Ascending aorta (tissue), 2 donors: ENCODE measurements at places on chromosomes 7 and 10.
A peak's percentile ranks its signal among the peaks of the same experiment; 100 is the strongest.

DNA sequence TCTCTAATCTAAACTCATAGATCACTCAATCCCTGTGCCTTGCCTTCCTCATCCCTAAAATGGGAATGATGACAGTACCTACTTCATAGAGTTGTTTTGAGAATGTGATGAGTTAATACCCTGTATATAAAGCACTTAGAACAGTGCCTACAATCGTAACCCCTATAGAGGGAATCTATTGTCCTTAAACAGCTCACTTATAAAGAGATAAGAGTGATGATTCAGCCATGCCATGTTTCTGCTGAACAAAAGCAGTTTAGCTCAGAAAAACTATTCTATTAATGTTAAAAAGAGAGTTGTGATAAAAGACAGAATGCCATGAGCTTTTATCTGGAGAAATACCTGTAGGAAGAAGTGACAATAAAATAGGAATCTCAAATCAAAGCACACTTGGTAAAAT lies 63.6 kb downstream of the CUBN start:
- H3K36me3 ChIP-seq, result no peaks in the 10 kb centered on the region
- no peaks in the 10 kb centered on the region for H3K27me3 ChIP-seq
- DNase-seq, result no peak
- peaks cover 6% of the 10 kb centered on the region for H3K4me1 ChIP-seq
- peak overlapping the region; percentile 0 for H3K4me3 ChIP-seq
- H3K27ac ChIP-seq, result no peak overlapping the region

- peaks cover 7% of the 10 kb centered on the region for H3K4me1 ChIP-seq
- no peaks in the 10 kb centered on the region for H3K27me3 ChIP-seq
- peak overlapping the region; percentile 78 for H3K4me3 ChIP-seq
- no peaks in the 10 kb centered on the region for H3K36me3 ChIP-seq
Observed at GRCh38 chr10:87503886-87504285, 807 bp upstream of the MINPP1 start.

DNA sequence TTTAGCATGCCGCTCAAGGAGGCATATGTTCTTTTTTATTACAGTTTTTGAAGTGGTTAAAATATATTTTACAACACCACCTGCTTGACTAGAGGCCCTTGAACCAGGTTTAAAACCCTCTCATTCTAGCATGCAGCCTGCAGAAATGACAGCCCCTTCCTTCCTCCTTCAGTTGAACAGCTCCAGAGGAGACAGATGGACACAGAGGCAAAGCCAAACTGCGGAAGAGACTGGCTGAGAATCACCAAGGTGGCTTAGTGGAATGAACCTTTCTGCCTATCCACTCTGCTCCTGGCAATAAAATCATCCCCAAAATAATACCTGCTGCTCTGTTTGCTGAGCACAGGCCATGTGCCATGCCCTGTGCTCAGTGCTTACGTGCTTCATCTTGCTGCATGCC lies 23.9 kb upstream of the PLPP4 start:
- DNase-seq, result no peak
- no peak overlapping the region for H3K27ac ChIP-seq
- no peaks in the 10 kb centered on the region for H3K27me3 ChIP-seq
- H3K4me1 ChIP-seq, result no peaks in the 10 kb centered on the region
- no peaks in the 10 kb centered on the region for H3K36me3 ChIP-seq

- no peak overlapping the region for H3K27ac ChIP-seq
- no peak for DNase-seq
- no peaks in the 10 kb centered on the region for H3K27me3 ChIP-seq
- no peaks in the 10 kb centered on the region for H3K36me3 ChIP-seq
Observed at GRCh38 chr7:36086571-36086970, 66.5 kb upstream of the EEPD1 start.

DNA sequence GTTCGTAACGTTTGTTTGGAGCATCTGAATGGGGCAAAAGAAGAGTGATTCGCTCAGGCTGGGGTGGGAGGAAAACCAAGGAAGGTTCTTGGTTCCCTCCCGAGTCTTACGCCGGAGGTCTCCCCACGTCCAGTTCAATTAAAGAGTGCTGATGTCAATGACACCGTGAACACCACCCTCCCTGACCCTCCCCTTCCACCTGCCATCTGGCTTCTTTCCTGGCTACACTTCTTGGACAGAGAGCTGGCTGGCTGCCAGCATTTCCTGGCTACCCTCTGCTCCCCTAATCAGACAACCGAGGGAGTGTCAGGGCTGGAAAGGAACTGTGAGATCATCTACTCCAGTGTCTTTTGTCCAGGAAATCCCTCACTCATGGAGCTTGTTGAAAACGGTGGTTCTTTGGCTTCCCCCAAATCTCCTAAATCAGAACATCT lies 24.1 kb upstream of the FFAR4 start:
- H3K4me3 ChIP-seq, result peak overlapping the region; percentile 30
- no peak overlapping the region for H3K27ac ChIP-seq
- no peaks in the 10 kb centered on the region for H3K4me1 ChIP-seq
- no peak for DNase-seq

DNA sequence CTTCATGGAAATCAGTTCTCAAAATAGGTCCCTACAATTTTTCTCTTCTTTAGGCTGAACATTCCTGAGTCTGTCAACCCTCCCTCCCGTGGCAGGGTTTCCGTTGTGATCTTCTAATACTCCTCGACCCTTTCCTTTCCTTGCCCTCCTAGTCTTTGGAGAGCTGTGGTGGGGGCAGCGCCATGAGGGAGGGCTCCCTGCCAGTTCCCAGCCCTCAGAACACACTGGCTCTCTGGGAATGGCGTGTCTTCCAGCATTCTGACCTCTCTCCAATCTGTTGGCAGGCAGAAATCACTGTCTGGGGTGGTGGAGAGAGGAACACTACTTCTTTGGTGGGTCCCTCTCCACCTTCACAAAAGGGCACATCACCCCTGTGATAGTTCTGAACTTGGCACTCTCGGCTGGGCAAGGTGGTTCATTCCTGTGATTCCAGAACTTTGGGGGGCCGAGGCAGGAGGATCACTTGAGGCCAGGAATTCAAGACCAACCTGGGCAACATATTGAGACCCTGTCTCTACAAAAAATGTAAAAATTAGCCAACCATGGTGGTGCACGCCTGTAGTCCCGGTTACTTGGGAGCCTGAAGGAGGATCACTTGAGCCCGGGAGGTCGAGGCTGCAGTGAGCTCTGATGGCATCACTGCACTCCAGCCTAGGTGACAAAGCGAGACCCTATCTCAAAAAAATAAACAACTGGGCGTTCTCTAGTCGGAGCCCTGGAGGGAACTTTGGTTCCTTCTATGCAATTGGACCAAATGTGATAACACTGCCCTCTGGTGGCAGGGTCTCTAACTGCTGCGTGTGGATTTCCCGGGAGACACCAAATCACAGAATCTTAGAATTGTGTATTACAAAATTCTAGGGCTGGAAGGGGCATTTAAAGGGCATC lies 13.1 kb upstream of the ARPC1A start:
- H3K27ac ChIP-seq, result no peak overlapping the region
- H3K4me1 ChIP-seq, result no peaks in the 10 kb centered on the region
- H3K27me3 ChIP-seq, result no peaks in the 10 kb centered on the region
- H3K36me3 ChIP-seq, result no peaks in the 10 kb centered on the region
- no peak overlapping the region for H3K4me3 ChIP-seq
